H4 (cell line): ENCODE measurements at places on chromosomes 12 and 14. TPM values are rescaled to one million over a fixed set of nuclear protein-coding genes. Genes with fewer than 3 reads are reported as not detected.

The PRIMA1 gene
- 0.04 TPM in 2 replicates for total RNA-seq

The EPYC gene
- total RNA-seq, result 5.6 and 7.6 TPM in 2 replicates

The SMARCC2 gene
- 19.6 and 22.9 TPM in 2 replicates for total RNA-seq

The AMDHD1 gene
- 0.43 and 1.6 TPM in 2 replicates for total RNA-seq

The IRAK3 gene
- 0.02 TPM in 1 of 2 replicates, not detected in the other for total RNA-seq

The ABCD2 gene
- 0.37 and 0.55 TPM in 2 replicates for total RNA-seq

The EIF2S3B gene
- 0.66 and 0.83 TPM in 2 replicates for total RNA-seq

The NGB gene
- not detected in 2 replicates for total RNA-seq

DNA sequence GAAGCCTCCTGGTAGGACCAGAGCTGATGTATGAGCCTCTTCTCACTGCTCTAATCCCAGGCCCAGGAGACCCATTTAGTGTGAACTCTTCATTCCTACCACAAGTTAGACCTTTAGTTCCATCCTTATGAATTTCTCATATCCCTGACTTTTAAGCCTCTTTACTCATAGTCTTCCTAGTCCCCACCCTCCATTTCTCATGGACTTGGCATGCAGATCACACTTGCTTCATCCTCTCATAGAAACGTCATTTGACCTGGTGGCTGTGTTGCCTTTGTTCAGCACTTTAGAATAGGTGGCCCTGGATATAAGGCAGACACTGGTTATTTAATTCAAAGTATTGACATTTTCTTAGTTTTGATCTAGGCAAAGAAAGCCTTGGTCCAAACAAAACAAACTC is 99.5 kb downstream of the SLC16A7 start:
- DNase-seq, result no peak

DNA sequence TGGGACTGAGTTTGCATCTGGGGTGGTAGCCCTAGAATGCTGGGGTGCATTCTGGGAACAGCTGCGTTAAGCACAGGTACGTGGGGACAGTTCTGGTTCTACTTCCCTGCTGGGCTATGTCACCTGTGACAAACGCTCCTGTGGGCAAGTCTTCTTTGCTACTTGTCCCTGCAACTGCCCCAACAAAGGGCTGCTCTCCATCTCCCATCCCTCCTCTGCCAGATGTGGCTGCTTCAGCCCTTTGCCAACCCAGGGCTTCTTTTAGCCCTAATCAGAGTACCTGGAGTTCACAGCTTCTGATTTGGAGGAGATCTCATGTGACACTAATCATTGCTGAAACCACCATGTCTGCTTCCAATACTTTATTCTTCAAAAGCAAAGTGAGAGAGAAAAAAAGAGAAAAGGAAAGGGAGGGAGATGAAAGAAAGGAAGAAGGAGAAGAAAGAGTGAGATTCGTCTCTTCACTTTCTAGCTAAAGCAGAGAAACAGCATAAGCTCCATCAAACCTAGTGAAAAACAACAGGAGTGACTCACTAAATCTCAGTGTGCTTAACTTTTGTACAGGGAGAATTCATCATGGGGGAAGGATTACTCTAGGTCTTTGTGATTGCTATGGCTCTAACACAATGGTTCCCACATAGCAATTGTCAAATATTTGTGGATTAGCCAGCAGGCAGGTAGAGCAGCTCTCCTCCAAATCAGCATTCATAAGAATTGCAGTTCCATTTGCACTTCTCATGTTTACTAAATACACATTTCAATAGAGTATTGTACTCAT is 174.8 kb downstream of the LRIG3 start:
- no peak for DNase-seq

GRCh38 chr14:49106741-49107667 is 479.2 kb downstream of the RPS29 start:
- no peak for DNase-seq

- no peak for DNase-seq
Observed at GRCh38 chr14:52730709-52731111, 744 bp downstream of the STYX start.

GRCh38 chr14:78170203-78170602 is at the start of gene NRXN3:
Gene NRXN3, plus strand, starts transcription at chr14:78170373. Its CDS starts 72,721 bp downstream, at chr14:78243094.
- DNase-seq, result peak; percentile 37

DNA sequence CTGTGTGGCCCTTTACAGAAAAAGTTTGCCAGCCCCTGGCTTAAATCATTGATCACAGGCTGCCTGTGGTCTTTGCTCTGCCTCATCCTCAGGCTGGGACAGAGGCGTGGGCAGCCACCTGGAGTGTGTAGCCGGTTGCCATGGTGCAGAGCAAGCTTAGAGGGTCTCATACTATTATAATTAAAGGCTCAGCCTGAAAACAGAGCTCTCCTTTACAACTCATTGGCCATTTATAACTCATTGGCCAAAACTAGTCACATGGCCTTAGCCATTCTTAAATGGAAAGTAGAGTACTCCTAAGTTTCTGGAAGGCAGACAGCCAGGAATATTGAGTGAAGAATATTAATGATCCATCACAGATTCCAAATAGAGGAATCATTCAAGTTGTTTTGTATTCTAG is 3.0 kb downstream of the HSP90B1 start:
- DNase-seq, result no peak

GRCh38 chr12:93526786-93527428 is 45.6 kb upstream of the SOCS2 start:
- DNase-seq, result peak; percentile 85

DNA sequence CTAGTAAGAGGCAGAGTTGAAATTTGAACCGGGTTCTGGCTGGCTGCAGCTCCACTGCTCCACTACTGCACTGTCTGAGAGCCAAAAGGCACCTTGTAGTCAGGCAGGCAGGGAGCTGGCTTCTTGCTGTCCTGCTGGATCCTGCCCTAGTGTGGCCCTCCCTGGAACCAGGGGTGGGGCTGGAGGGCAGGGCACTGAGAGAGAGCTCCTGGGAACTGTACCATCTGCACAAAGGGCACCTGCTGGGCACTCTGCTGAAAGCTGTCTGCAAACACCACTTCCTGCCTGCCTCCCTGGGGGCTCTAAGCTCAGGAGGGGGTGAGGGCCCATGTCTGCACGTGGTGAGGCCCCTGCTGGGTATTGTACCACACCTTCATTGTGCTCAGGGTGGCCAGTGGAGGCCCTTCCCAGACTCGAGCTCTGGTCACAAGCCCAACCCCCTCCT is 19.0 kb upstream of the TCL1B start:
- no peak for DNase-seq

- no peak for DNase-seq
Observed at GRCh38 chr12:46150735-46151134, 118.1 kb downstream of the SLC38A1 start.
